ENCODE measurements at places on chromosomes 6 and 20.
A peak's percentile ranks its signal among the peaks of the same experiment; 100 is the strongest.

GRCh38 chr20:63693733-63694583, 2.5 kb upstream of the TNFRSF6B start:
- DNase-seq: peak; percentile 69

DNA sequence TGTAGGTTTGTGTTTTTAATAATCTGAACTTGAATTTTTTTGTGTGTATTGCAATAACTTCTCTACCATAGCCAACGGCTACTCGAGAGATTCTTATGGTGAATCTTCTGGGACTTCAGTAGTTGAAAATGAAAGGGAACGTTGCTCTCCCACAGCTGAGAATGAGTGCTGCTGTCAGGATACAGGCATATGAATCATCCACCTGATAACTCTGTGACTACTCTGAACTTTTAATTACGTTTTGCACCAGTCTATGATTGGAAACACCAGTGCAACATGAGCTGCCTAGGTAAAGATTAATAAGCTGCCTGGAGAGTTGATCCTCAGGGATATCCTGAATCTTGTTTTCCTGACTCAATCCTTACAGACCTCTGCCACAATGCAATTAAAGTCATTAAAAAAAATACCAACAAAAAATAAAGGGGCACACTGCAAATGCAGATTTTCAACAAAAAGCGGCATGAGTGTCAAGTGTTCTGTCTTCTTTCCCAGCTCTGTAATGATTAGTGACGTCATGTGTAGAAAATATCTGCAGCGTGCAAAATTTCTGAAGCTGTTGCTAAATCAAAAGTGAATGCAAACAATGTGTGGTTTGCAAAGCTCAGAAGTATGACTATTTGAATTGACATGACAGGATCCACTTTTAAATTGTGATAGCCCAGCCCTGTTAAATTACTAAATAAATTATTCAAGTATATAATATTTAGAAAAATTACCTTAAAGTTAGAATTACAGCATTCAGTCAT, 432.2 kb downstream of the HTR1B start:
- no peak for DNase-seq

DNA sequence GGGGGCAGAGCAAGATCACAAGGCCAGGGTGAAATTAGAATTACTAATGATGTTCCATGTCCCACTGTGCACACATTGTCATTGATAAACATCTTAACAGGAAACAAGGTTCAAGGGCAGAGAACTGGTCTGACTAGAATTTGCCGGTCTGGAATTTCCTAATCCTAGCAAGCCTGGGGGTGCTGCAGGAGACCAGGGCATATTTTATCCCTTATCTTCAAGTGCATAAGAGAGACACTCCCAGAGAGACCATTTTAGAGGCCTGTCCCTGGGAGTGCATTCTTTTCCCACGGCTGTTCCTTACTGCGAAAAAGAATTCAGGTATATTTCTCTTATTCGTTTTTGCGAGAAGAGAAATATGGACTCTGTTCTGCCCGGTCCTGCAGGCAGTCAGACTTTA, 41.5 kb downstream of the CD83 start:
- DNase-seq: no peak

DNA sequence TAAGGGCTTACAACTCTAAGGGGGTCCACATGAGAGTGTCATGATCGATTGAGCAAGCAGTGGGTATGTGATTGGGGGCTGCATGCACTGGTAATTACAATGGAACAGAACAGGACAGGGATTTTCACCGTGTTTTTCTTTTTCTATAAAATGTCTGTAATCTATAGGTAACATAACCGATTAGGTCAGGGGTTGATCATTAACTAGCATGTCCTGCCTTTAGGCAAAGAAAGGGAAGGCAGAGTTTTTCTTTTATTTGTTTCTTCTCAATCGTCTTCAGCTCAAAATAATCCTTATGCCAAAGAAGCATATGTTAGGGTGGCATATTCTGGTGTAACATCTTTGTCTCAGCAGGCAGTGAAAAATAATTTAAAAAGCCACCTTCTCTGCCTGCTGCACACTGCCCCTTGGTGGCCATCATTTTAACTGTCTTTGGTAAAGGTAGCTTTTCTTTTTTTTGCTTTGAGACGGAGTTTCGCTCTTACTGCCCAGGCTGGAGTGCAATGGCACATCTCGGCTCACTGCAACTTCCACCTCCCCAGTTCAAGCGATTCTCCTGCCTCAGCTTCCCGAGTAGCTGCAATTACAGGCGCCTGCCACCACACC, 9.7 kb upstream of the CEP43 start:
- no peak for DNase-seq

GRCh38 chr6:170295510-170296422, 4.9 kb upstream of the DLL1 start:
- no peak for DNase-seq

DNA sequence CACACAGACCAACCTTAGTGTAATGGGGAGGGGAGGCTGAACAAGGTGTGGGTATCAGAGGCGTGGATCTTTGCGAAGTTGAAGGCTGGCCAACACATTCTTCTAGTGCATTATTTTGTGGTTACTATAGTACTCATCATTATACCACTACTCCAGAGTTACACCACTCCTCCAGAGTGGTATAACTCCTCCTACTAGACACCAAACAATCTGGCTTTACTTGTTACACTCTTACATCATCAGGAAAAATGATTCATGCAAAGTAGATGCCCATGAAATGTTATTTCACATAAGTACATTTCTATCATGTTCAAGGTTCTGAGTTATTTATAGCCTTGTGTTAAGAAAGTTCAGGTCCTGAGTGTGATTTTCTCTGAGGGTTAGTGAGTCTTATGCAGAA, 443.1 kb upstream of the OPRM1 start:
- no peak for DNase-seq

GRCh38 chr20:44039741-44040140, 125.1 kb downstream of the TOX2 start:
- no peak for DNase-seq

GRCh38 chr20:5122873-5123260, 3.1 kb upstream of the PCNA start:
- DNase-seq: no peak

DNA sequence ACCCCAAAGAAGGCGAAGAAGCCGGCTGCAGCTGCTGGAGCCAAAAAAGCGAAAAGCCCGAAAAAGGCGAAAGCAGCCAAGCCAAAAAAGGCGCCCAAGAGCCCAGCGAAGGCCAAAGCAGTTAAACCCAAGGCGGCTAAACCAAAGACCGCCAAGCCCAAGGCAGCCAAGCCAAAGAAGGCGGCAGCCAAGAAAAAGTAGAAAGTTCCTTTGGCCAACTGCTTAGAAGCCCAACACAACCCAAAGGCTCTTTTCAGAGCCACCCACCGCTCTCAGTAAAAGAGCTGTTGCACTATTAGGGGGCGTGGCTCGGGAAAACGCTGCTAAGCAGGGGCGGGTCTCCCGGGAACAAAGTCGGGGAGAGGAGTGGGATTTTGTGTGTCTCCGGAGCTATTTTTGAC, 69.6 kb downstream of the HFE start:
- peak; percentile 86 for DNase-seq

- DNase-seq: no peak
Observed at GRCh38 chr6:134577998-134578397, 260.1 kb upstream of the SGK1 start.

GRCh38 chr6:143555071-143555492, 43.6 kb upstream of the FUCA2 start:
- no peak for DNase-seq

All from coronary artery (tissue), 2 donors.